ENCODE measurements at places on chromosomes 12 and 14.

GRCh38 chr12:106071686-106072085 lies 67.1 kb downstream of the NUAK1 start:
- DNase-seq = no peak

- no peak for DNase-seq
Measured at GRCh38 chr12:96489392-96490056, at the start of gene CFAP54. CFAP54 (plus strand) TSS chr12:96489577; CDS start chr12:96489610, 33 bp downstream.

GRCh38 chr12:38931461-38931860 lies 26.1 kb upstream of the CPNE8 start:
- DNase-seq = no peak

DNA sequence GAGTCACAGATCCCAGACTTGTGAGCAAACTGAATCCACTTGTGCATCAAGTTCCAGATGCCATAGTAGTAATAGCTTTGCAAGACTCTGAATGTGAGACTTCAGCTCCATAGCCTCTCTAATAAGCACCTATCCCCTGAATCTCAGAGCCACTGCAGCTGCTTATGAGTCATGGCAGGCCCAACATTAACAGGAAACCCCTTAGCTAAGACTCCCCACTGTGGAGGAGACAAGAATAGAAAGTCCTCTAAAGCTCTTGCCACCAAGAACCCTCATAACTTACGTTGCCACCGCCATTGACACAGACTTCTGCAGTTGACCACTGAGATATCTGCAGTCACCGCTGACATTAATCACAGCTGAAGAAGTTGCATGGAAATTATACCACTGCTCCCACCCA lies 62.9 kb upstream of the PDE3A start:
- no peak for DNase-seq

DNA sequence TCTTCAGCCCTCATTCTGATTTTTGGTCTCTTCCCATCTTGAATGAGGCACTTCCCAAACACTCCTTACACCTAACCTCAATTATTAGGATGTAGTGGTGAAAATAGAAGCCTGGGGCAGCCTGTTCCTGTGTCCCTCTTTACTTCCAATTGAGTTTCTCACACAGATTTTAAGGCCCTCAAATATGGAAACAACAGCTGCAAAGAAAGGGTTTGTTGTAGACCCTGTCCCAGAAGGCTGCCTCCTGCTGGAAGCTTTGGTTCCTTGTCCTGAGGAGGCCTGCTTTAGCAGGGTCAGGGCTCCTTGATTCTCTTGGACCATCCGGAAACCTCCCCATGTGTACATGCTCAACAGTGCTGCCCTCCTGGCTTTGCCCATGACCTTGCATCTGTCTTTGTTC lies 101.3 kb downstream of the TGFB3 start:
- DNase-seq = no peak

GRCh38 chr12:47032644-47033043 lies 46.8 kb upstream of the PCED1B start:
- DNase-seq = no peak

GRCh38 chr12:102496591-102496990 lies 16.2 kb upstream of the IGF1 start:
- DNase-seq = no peak

DNA sequence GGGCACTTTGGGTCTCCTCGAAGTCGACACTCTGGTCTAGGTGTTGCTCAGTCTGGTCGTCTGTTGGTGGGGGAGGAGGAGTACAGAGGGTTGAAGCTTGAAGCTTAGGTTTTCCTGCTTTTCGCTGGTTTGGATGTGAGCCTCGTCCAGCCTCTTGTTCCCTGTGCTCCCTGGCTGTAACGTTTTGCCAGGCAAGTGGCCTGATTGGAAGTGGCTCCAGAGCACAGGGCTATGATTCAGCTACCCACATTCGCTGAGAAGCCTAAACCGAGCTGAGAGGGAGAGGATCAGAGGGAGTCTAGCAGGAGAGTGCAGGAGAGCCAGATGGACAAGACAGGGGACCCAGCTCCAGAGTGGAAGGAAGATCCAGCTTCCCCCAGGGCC lies 6.1 kb downstream of the HOXC10 start:
- no peak for DNase-seq

DNA sequence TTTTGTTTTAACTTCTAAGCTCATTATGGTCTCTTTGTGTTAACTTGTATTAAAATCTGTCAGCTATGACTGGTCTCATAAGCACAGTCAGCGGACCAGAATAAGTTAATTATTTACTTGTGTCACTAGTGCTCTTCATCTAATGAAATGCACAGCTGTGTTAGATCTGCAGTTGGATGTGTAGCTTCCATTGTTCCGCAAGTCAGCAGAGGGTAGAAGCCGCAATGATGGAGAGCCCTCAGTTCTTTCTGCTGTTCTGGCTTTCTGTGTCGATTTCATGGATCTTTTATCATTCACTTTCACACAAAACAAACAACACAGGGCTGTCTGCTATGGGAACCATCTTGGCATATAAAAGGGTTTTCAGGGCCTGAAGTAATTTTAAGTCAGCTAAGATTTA lies 89.3 kb upstream of the RFX4 start:
- DNase-seq = no peak

DNA sequence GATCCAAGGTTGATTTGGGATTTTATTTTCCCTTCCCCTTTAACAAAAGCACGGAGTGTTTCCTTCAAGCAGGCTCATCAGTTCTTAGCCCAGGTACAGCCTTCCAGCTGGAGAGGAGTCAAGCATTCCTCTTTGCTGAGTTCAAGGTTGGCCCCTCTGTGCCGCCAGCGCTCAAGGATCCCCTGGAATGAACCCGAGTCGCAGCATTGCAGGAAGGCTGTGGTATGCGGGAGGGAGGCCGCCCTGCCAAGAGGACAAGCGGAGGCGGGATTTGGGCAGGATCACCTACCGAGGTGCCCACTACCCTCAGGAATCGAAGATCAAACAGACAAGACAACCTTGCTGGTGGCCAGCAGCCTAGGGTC lies 53.9 kb upstream of the NCOR2 start:
- DNase-seq = no peak

DNA sequence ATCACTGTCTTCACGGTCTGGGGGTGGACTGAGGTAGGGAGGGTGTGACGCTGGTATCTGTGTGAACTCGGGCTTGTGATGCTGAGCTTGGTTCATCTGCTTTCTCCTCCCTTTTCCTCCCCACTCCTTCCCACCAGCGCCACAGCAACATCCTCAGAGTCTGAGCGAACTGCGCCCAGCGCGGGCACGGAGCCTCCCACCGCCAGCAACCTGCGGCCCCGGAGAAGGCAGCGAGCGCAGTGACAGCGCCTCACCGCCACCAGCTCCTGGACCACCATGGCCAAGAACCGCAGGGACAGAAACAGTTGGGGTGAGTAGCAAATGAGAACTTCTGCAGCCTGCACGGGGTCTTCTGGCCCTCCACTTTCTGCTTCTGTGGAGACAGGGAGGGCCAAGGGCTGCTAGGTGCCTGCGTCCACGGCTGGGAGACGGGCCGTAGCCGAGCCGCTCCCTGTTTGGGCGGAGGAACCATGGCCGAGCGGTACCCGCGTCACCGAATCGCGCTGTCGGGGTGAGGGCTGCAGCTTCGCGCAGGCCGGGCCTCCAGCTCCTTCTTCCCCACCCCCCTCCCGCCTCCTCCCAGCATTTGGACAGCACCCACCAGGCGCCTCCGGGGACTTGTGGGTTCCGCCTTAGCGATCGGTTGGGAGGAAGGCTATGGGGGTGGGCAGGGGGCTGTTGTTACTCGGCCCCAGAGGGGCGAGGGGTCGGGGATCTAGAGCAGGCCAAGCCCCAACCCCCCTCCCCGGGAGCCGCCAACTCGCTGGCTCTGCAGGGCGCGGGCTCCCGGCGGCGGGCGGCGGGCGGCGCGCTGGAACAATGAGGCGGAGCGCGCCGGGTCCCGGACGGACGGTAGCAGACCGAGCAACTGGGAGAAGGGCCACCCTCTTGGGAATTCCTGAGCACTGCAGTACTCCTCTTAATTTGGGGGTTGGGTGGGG lies at the start of gene ATL1:
Gene ATL1, plus strand, starts transcription at position 156 of the 941 bp plus-strand sequence. Its CDS starts 121 bp downstream, at position 277.
- no peak for DNase-seq

DNA sequence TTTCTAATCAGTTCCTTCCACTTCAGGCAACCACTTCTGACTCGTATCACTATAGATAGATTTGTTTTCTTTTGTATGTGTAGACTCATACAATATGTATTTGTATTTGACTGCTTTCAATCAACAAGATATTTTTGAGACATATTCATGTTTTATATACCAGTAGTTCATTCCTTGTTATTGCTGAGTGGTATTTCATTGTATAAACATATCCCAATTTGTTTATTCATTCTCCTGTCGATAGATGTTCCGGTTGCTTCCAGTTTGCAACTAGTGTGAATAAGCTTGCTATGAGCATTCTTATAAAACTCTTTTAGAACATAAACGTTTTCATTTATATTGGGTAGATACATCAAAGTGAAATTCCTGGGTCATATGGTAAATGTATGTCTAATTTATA lies 119.2 kb downstream of the FIGNL2 start:
- no peak for DNase-seq

DNA sequence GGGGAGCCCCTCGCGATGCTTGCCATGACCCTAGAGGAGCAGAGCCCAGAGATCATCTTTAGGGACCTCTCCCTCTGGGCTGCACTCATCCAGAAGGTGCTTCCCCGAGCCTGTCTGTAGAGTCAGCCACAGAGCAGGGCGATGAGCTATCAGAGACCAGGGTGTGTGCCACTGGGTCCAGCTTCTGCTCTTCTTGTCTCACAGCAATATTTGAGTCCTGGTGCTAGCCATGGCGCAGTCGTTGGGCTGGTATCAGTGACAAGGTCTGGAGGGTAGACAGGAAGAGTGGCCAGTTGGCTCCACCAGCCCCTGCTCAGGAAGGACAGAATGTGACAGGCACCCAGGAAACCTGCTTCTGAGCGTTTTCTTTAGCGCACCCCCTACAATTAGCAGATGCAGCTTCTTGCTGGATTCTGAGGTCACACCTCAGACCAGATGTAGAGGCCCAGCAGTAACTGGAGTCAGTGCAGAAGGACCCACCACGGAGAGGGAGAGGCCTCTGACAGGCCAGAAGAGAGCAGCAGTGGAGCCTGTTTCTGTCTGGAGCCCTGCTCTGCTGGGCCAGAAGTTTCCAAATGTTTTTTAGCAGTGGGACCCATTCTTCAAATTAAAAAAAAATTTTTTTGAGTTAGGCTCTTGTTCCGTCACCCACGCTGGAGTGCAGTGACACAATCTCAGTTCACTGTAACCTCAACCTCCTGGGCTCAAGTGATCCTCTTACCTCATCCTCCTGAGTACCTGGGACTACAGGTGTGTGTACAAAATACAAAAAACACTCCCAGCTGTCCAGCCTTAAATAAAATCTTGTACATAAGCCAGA lies 23.7 kb downstream of the ANKRD9 start:
- no peak for DNase-seq

GRCh38 chr14:22233377-22233776 lies 355.6 kb downstream of the DAD1 start:
- DNase-seq = no peak

DNA sequence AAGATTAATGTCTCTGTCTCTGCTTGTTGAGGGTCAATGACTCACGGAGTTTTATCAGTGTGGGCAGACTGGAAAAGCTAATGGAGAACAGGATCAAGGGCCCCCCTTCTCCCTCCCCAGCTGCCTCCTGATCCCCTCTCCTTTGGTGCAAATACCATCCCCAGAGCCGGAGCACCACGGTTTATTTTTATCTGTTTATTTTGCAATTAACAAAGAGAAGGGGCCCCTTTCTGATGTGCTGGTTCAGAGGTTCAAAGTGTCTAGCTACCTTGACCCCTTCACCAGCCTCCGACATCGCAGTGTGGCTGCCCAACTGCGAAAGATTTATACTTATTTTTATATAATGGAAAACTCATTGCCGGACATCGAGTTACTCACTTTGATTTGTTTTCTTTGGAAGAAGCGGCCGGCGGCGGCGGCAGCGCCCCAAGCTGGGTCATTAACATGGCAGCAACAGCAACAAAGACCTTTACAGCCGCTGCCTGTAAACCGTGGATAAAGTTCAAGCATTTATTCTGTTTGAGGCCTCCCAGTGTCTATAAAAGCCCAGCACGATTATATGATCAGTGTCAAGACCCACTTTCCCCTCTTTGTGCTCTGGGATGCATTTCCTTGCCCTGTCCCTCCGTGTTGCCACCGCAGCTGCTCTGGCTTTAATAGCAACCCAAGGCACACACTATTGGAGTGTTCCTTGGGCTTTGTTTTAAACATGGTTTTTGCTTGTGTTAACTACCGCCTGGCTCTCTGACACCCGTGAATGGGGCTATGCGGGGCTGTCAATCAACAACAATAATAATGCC lies 47.4 kb upstream of the PARP11 start:
- DNase-seq = no peak

DNA sequence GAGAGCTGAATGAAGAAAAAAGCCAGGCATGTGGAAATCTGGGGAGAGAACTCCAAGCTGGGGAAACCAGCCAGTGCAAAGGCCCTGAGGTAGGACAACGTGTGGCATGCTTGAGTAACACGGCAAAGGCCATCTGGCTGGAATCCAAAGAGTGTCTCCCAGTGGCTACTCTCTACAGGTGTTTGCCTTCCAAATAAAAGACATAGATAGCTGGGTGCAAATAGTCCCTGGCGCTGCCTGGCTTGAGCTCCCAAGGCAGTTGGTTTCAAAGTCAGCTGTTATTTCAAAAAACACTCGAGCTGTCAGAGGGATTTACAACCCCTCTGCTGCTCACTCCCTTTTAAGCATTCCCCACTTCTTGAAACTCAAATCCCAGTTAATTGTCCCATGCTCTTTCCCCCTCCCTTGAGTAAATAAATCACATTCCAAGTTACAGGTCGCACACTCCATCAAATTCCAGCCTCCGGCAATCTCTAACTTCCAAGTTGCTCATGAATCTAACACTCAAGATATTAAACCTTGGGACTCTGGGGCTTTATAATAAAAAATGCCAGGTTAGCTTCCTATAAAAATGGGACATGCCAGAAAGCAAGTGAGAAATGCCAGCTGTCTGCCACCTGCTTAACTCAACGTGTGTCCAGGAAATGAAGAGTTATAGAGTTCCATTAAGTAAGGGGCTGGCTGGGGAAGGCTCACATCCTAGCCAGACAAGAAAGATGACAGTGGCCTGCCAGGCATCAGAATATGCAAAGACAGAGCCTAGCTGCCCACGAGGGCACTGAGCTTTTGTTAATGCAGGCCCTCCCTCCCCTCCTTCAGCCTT lies 133.6 kb upstream of the NOS1 start:
- DNase-seq = no peak

DNA sequence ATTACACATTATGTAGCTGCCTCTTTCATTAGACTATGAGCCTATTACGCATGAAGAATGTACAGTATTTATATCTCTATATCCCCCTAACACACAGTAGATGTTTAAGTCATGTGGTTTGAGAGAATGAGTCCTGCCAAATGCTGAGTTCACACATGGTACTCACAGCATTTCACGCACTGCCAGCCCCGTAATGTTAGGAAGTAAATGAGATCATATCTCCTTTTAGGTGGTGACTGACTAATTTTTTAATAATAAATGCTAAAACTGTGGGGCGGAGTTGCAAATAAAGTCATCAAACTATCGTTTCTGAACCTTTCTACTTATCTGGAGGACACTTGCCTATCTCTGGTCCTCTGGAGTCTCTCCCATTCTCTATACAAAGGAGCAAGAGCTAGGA lies 343.8 kb downstream of the ADAMTS20 start:
- no peak for DNase-seq

- DNase-seq = no peak
Measured at GRCh38 chr14:39050389-39050788, 52.6 kb downstream of the SEC23A start.

- DNase-seq = no peak
Measured at GRCh38 chr12:75823475-75823874, 208.1 kb downstream of the PHLDA1 start.

- DNase-seq = no peak
Measured at GRCh38 chr12:24425601-24425970, 476.1 kb upstream of the SOX5 start.

GRCh38 chr12:25976289-25976688 lies 17.8 kb downstream of the RASSF8 start:
- DNase-seq = no peak

- no peak for DNase-seq
Measured at GRCh38 chr12:30850684-30851083, 75.9 kb upstream of the TSPAN11 start.
